ENCODE measurements at places on chromosomes 2 and 18. TPM values are rescaled to one million over a fixed set of nuclear protein-coding genes. Genes with fewer than 3 reads are reported as not detected.

DNA sequence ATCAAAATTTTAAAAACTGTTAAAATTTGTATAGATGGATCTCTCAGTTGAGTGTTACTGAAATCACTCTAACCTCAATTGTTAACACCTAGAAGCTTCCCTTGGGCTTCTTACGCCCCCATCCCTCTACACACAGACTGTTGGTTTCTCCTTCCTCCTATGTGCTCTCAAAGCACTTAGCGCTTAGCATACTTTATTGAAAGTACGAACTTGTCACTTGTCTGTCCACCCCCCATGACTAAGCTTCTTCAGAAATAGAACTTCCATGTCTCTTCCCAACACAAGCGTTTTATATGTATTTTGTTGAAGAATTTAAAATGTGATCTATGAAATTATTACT, 441 bp downstream of the MPHOSPH10 start:
- no peak for DNase-seq

GRCh38 chr2:104654811-104655210, 199.1 kb upstream of the POU3F3 start:
- DNase-seq = no peak

GRCh38 chr2:215419769-215420470, 15.9 kb downstream of the FN1 start:
- DNase-seq = no peak

GRCh38 chr18:22398464-22398863, 19.3 kb downstream of the CTAGE1 start:
- DNase-seq = no peak

GRCh38 chr2:58866040-58866439, 624.9 kb upstream of the FANCL start:
- no peak for DNase-seq

DNA sequence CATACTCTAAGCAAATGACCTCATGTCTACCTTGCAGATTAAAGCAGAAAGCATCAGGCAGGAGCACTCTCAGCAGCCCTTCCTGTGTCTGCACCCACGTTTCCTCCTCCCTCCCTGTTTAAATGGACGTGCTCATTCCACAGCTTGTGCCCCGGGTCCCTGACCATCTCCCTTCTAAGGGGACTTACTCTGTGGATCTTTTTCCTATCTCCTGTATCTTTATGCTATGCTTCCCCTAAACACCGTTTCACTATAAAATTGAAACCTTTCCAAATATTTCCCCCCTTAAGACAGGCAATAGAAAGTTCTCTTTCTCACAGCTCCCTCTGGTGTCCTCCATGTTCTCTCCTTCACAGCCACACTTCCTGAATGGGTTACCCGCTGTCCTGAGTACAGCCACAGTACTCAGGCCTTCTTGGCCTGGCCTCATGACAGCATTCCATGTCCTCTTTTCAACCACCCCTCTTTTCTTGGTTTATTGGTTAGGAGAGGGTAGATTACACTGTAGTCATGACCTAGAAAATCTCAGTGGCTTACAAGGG, 41.1 kb downstream of the TMEM185B start:
- DNase-seq = no peak

DNA sequence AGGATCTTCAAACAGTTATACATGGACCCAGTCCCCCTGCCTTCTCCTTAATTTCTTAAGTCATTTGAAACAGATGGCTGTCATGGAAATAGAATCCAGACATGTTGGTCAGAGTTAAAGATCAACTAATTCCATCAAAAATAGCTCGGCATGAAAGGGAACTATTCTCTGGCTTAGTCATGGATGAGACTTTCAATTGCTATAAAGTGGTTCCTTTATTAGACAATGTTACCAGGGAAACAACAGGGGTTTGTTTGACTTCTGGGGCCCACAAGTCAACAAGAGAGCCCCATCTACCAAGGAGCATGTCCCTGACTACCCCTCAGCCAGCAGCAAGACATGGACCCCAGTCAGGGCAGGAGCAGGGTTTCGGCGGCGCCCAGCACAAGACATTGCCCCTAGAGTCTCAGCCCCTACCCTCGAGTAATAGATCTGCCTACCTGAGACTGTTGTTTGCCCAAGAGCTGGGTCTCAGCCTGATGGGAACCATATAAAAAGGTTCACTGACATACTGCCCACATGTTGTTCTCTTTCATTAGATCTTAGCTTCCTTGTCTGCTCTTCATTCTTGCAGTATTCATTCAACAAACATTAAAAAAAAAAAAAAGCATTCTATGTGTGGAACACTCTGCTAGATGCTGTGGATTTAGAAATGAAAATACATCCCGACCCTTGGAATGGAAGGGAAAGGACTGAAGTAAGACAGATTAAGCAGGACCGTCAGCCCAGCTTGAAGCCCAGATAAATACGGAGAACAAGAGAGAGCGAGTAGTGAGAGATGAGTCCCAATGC, 4.6 kb downstream of the TTR start:
- no peak for DNase-seq

GRCh38 chr2:199992296-199992695, 36.9 kb downstream of the MAIP1 start:
- DNase-seq = no peak

- DNase-seq = no peak
Observed at GRCh38 chr2:207494137-207494536, 35.6 kb upstream of the CREB1 start.

DNA sequence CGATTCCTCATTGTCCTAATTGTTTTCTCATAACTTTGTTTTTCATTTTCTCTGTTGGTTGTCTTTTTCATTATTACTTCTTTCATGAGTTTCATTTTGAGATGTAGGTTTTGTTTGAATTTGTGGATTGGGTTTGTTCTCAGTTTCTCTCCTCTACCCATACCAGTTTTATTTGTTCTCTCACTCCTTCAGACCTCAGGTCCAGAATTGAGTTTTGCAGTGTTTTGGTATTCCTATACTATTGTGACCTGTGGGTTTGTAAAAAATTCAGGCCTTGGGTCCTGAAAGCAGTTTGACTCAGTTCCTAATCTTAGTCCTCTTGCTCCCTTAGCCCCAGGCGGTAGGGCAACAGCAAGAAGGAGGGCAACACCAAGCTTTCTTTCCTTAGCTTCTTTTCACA, 28.3 kb upstream of the UBE2E3 start:
- no peak for DNase-seq

GRCh38 chr2:20884829-20885228, 61.9 kb upstream of the LDAH start:
- no peak for DNase-seq

- DNase-seq = no peak
Observed at GRCh38 chr2:5328826-5329225, 363.4 kb upstream of the SOX11 start.

DNA sequence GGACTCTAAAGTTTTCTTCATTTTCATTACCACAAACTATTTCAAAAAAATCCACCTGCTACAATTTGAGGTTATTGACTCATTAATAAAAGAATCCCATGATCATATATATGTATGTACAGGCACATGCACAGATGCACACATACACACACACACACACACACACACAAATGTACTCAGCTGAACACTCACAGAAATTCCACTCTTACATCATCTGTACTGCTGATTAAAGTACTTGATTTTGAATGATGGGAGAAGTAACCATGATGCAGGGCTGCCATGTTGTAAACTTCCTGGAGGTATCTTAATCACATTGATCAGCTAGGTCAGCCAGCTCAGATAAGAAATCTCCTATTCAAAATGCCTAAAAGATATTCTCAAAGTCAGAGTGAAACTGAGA, 1313.2 kb upstream of the NRXN1 start:
- DNase-seq = no peak

GRCh38 chr2:80114812-80115211, 189.7 kb downstream of the LRRTM1 start:
- no peak for DNase-seq

- DNase-seq = no peak
Observed at GRCh38 chr18:10965119-10965518, 184.2 kb downstream of the PIEZO2 start.

- DNase-seq = peak; percentile 80
Observed at GRCh38 chr2:173076581-173077345, 1.1 kb downstream of the MAP3K20 start.

DNA sequence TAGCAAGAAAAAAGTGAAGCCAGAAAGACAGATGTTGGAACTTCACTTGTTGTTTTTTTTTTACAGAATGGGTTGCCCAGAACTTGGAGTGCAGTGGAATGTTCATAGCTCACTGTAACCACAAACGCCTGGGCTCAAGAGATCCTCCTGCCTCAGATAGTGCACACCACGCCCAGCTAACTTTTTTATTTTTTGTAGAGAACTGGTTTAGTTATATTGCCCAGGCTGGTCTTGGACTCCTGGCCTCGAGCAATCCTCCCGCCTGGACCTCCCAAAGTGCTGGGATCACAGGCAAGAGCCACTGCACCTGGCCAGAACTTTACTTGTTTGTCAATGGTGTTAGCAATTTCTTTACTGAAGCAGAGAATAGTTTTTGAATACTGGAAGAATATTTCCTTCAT, 11.9 kb upstream of the ASPRV1 start:
- DNase-seq = no peak

DNA sequence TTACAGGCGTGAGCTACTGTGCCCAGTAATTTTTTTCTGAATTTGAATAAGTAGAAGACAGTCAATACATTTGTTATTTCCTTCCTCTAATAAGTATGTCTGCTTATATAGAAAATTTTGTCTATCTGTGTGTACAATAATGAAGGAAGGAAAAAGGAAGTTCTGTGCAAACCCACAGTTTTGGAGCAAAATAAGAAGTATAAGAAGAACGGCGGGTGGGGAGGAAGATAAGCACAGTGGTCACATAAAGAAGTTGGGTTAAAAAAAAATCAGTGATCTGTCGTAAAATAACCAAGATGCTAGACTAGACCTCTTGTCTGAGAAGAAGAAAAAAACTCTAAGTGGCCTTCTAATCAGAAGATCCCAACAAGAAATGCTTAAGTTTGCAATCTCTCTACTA, 20.2 kb downstream of the MGAT4A start:
- DNase-seq = no peak

GRCh38 chr2:152227969-152228592, 52.5 kb upstream of the STAM2 start:
- DNase-seq = no peak

DNA sequence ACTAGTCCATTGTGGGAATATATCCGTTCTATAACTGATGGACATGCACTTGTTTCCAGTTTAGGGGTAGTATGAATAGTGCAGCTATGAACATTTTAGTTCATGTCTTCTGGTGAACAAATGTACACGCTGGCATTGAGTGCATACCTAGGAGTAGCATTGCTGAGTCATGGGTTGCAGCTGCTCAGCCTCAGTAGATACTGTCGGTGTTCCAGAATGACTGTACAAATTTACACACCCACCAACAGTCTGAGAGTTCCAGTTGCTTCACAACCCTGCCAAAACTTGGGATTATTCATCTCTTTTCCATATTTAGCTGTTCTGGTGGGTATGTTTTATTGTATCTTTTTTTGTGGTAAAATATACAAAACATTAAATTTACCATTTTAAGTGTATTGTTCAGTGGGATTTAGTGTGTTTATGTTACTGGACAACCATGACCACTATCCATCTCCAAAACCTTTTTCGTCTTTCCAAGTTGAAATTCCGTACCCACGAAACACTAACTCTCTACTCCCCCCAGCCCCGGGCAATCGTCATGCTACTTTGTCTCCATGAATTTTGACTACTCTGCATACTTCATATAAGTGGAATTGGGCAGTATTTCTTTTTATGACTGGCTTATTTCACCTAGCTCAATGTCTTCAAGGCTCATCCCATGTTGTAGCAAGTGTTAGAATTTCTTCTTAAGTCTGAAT, 281.0 kb downstream of the PRKCE start:
- no peak for DNase-seq

- no peak for DNase-seq
Observed at GRCh38 chr2:26941486-26941885, 29.0 kb upstream of the MAPRE3 start.

DNA sequence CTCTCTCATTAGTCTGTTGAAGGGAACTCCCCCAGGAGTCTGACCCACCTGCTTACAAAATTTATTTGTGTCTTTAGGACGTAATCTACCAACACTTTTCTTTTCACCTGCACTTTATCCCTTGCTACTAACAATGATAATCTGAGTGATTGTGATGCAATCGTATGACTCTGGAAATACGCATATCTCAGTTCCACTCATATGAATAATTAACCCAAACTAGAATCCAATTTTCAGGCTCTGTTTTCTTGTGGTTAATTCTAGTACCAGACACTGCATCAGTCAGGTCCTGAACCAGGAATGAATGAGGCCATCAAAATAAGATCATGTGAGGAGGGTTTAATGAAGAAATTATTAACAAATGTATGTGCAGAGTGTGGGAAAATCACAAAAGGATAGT, 158.4 kb upstream of the SRD5A2 start:
- no peak for DNase-seq

GRCh38 chr2:70580352-70580751, 26.7 kb upstream of the TGFA start:
- no peak for DNase-seq

GRCh38 chr2:226860087-226860486, 24.2 kb downstream of the RHBDD1 start:
- DNase-seq = no peak

DNA sequence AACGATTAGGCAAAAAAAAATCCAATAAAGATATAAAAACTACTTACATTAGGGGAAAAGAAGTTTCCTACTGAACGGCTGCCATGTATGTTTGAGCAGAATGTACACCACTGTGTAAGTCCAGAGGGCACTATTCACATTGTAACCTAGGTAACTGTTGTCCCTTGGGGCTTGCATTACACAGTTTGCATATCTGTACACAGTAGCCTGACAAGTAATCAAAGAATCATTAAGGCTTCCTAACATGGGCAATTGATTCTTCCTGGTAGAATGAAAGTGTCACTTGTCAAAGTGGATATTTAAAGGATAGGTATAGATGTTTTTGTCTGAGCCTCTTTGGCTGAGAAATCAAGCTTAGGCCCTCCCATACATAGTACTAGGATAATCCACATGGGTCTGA, 39.1 kb downstream of the PLEK start:
- DNase-seq = no peak

FAP gene
- total RNA-seq = 5.4 TPM

KCNG2 gene
- total RNA-seq = 0.46 TPM

SLC25A52 gene
- total RNA-seq = not detected

STEAP3 gene
- 14.1 TPM for total RNA-seq

C2orf72 gene
- total RNA-seq = 1.5 TPM

CAPN10 gene
- 31.8 TPM for total RNA-seq

FBXO36 gene
- 1.8 TPM for total RNA-seq

CERKL gene
- total RNA-seq = 0.29 TPM
